HAP-1 (cell line): ENCODE measurements at places on chromosomes 12 and 14.

DNA sequence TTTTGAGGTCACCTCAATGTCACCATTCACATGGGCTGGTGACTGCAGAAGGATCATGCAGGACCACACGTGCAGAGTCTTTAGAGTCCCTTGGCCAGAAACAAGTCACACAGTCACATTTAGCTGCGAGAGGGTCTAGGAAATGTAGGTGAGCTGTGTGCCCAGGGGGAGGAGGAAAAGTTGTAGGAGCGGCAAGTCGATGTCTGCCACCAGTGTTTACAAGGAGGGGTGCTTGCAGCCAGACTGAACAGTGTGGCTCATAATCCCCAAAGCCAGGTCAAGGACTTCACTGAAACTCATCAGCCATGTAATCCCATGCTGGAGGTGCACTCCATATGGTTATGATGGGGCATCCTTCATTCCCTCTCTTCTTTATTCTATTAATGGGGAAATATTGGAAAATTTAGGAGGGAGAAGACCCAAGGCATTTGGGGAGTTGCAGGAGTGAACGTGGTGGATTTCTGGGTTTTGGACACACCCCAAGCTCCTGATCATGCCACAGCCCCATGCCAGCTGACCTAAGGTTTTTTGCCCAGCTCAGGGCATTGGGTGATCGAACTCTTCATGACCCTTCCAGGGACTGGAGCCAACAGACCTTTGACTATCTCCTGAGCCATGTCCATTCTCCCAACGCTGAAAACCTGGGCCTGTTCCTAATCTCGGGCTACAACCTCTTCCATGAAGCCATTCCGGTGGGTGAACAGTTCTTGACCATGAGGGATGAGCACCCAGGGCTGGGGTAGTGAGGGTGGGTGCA is 7.2 kb downstream of the DAO start:
- no peak for DNase-seq

- DNase-seq: no peak
Observed at GRCh38 chr12:111993292-111994150, 19.4 kb downstream of the TMEM116 start.

- DNase-seq: no peak
Observed at GRCh38 chr14:54108481-54109471, 152.2 kb upstream of the BMP4 start.

- no peak for DNase-seq
Observed at GRCh38 chr12:3083921-3084347, 6.8 kb downstream of the TSPAN9 start.

GRCh38 chr14:93263416-93263815 is 56.4 kb downstream of the UBR7 start:
- no peak for DNase-seq

GRCh38 chr14:90715495-90715894 is 100.7 kb downstream of the TTC7B start:
- no peak for DNase-seq

DNA sequence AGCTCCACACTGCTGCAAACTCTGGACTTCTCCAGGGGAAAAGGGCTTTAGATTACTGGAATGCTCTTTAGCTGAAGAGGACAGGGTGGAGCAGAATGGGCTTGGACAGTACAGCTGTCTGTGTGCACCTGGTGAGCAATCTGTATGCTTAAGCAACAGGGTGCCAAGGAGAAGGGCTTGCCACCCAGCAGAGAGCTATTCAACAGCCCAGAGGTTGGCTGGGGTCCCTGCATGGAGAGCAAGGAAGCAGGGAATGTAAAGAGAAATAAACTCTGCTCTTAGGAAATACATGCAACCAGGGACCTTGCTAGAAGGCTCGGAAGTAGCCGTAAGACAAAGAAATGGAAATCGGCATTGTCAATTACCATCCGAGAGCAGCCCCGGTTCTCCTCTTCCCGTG is 53.0 kb upstream of the CORO1C start:
- DNase-seq: no peak

GRCh38 chr12:131774576-131775391 is 53.4 kb upstream of the MMP17 start:
- no peak for DNase-seq

DNA sequence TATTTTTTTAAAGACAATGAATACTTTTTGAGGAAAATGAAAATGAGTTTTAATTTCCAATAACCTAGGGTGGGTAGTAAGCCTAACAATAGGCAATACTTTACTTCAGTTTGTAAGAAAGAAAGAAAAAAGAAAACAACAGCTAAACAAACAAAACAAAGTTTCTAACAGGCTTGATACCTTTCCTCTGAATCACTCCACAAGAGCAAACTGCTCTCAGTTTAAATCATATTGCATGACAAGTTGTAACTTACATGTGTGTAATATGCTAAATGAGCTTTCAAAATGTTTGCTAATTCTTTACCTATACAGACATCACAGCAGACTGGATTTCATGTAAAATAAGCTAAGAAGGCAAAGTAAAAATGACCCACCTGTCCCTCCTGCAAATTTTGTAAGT is 6.7 kb upstream of the LMO3 start:
- no peak for DNase-seq

DNA sequence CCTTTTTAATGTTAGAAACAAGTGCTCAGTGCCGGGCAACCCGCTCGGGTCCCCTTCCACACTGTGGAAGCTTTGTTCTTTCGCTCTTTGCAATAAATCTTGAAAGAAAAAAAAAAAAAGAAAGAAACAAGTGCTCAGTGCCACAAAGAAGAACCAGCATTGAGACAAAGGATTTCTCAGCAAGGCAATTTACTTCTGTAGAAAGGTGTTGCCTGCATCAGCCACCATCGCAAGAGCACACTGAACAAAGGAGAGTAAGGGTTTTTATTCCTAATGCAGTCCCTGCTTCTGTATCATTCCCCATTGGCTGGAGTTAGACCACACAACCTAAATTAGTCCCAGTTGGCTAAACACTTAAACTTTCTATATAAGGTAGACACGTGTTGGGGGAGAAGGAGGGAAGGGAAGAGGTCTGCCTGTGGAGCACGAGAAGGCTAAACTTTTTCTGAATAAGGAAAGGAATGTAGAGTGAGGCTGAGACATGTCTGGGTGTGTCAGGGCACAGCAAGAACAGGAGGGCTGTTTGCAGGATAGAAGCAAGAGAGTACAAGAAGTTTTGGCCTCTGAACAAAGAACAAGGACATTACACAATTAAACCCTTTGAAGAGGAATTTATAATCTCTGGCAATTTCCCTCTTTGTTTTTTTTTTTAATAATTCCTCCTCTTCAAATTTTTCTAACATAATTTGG is 21.4 kb downstream of the KLRF2 start:
- DNase-seq: no peak

DNA sequence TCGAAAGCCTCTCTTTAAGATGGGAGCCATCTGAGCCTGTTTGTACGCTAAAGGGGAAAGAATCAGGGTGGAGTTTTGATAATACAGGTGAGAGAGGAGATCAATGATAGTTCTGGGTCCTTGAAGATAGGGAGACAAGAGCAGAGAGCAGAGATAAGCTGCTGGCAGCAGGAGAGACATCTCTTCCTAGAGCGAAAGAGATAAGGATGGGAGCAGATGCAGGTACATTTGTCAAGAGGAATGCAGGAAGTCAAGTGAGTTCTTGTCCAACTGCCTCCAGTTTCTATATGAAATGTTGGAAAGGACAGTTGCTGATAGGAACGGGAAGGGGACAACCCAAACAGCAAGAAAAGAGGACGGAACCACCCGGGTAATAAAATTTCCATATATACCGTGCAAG is 24.7 kb upstream of the HIF1A start:
- no peak for DNase-seq

DNA sequence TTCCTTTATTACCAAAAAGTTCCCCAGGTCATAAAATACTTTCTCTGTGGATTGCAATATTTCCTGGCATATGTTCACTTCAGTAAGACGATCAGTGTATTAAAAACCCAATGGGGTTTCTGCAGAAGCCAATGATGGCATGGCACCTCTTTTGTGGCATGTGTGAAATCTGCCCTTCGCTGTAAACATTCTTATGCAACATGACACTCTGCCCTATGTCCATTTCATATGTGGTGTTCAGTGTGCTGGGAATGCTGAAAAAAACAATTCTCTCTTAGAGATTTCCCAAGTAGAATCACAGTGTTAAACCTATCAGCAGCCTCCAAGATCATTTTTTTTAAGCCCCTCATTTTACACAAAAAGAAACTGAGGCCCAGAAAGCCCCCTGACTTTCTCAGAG is 2.3 kb upstream of the MYBPC1 start:
- no peak for DNase-seq
